Fibroblast of the aortic adventitia (primary cell): ENCODE measurements at places on chromosomes 11 and 22. TPM values are rescaled to one million over a fixed set of nuclear protein-coding genes. Genes with fewer than 3 reads are reported as not detected.

OR4C3 gene
- total RNA-seq = not detected in 2 replicates

MYOD1 gene
- total RNA-seq = not detected in 2 replicates

ADM gene
- 103 and 348 TPM in 2 replicates for total RNA-seq

TRIM29 gene
- not detected in 2 replicates for total RNA-seq

CD6 gene
- total RNA-seq = not detected in 2 replicates

B4GALNT4 gene
- total RNA-seq = 1.5 and 1.9 TPM in 2 replicates

ACR gene
- total RNA-seq = not detected in 2 replicates

DRAP1 gene
- total RNA-seq = 155 and 317 TPM in 2 replicates

CSF2RB gene
- total RNA-seq = 0.81 and 0.98 TPM in 2 replicates

TXN2 gene
- 38.8 and 74.6 TPM in 2 replicates for total RNA-seq

C11orf87 gene
- total RNA-seq = 0.09 TPM in 1 of 2 replicates, not detected in the other

CSNK2A3 gene
- 1.6 and 4.7 TPM in 2 replicates for total RNA-seq

ZNF74 gene
- total RNA-seq = 5.8 and 44.3 TPM in 2 replicates

MOGAT2 gene
- total RNA-seq = not detected in 2 replicates

VPS37C gene
- 9.2 and 13.5 TPM in 2 replicates for total RNA-seq

DNA sequence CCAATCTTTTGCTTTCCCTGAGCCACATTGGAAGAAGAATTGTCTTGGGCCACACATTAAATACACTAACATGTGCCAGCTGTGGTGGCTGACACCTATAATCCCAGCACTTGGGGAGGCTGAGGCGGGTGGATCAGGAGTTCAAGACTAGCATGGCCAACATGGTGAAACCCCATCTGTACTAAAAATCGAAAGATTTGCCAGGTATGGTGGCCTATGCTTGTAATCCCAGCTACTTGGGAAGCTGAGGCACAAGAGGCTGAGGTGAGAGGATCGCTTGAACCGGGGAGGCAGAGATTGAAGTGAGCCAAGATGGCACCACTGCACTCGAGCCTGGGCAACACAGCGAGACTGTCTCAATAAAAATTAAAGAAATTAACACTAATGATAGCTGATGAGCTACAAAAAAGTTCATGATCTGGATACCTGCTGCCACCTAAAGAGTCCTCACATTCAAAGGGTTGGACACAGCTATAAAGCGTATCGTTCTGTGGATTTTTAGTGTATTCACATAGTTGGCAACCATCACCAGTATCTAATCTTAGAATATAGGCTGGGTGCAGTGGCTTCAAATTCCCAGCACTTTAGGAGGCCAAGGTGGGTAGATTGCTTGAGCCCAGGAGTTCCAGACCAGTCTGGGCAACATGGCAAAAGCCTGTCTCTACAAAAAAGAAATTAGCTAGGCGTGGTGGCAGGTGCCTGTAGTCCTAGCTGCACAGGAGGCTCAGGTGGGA is 3.4 kb upstream of the LDHC start:
- DNase-seq = no peak

- no peak for DNase-seq
Measured at GRCh38 chr11:14378171-14378570, 19.2 kb upstream of the RRAS2 start.

DNA sequence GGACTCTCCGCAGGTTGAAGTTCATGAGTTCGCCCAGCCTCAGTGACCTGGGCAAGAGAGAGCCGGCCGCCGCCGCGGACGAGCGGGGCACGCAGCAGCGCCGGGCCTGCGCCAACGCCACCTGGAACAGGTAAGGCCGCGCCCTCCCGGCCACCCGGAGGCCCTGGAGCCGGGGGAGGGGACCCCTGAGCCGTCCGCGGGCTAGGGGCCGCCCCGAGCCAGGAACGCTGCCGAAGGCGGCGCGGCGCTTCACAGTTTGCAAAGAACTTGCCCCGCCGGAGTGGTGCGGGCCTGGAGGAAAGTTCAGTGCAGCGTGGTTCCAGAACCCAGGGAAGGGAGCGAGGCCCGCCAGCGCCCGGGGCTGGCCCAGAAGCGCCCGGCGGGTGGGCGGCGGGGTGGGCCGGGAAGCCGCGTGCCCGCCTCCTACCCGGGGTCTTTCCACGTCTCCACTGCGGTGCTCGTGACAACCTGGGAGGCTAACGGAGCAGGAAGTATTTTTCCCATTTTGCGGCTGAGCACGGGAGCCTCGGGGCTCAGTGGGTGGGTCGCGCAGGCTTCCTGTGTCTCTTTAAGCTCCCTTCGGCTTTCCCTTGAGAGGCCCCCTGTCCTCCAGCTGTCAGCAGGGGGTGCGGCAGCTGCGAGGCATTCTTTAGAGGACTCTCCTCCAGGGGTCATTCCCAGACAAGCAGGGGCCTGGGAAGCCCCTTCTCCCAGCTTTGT is 635 bp downstream of the PRR5 start:
- no peak for DNase-seq

DNA sequence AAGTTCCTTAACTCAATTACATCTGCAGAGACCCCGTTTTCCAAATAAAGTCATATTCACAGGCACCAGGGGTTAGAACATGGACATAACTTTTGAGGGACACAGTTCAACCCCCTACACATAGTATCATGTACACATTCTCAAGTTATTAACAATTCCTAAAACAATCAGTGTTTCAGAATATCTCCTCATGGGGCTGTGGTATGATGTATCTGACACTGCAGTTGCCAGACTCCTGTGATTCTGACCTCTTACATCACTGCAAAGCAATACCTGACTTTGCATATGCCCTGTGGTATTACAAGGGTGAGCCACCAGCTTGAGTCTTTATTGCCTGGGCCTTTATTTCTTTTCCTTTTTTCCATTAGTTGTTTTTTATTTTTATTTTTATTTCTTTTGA is 141.7 kb downstream of the COMMD9 start:
- DNase-seq = no peak

- DNase-seq = no peak
Measured at GRCh38 chr22:31286360-31287255, 5.7 kb downstream of the PIK3IP1 start.

- DNase-seq = peak; percentile 58
Measured at GRCh38 chr22:29689880-29690213, 30.0 kb upstream of the CABP7 start.

- DNase-seq = no peak
Measured at GRCh38 chr11:125382314-125382791, 113.7 kb downstream of the FEZ1 start.

DNA sequence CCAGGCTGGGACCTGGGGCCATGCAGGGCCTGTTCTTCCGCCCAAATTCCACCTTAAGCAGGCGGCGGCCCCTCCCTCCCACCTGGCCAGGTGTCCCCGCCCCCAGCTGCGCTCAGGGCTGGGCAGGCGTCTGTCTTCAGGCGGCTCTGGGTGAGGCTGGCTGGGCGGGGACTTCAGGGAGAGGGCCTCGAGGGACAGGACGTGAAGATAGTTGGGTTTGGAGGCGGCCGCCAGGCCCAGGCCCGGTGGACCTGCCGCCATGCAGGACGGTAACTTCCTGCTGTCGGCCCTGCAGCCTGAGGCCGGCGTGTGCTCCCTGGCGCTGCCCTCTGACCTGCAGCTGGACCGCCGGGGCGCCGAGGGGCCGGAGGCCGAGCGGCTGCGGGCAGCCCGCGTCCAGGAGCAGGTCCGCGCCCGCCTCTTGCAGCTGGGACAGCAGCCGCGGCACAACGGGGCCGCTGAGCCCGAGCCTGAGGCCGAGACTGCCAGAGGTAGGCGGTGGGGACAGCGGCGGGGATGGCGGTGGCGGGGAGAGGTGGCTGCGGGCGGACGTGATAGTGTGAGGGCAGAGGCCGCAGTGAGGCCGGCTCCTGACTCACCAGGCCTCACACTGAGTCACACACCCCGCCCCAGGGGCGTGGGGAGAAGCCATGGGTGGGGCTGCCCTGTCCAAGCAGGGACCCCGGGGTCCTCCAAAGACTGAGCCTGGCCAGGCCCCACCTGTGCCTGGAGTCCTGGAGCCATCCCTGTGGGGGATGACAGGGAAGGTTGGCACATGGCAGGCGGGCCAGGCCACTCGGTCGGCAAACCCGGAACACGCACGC is at the start of gene PKP3:
Gene PKP3, plus strand, starts transcription at position 176 of the 824 bp plus-strand sequence. Its CDS starts 84 bp downstream, at position 260.
- peak; percentile 41 for DNase-seq

DNA sequence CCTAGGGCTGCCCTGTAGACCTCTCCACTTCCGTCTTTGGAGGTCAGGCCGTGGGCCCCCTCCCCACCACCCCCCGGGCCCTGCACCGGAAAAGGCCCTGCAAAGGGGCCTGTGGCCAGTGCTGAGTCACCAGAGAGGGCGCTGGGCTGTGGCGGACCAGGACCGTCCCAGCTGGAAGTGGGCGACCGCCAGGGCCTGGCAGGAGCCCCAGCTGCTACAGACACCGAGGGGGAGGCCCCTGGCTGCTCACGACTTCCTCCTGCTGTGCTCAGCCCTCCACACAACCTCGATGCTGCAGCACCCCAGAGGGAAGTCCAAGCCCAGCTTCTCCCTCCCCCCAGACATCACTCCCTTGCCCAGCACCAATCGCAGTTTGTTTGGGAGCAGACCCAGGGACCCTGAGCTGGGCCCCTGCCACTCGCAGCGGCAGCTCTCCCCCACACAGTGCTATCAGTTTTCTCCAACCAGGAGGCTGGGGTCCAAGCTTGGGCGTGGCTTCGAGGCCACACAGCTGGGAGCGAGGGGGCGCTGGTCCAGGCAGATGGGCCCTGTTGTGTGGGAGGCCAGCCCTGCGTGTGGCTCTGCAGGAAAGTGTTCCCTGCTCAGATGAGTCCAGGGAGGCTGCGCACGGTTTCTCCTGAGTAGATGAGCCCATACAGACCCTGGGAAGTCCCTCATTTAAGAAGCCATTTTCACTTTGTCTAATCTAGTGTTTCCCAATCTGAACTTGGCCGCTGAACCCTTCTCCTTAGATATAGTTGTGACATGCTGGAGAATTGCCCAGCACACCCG is 5.6 kb upstream of the SH3BP1 start:
- DNase-seq = peak; percentile 91

DNA sequence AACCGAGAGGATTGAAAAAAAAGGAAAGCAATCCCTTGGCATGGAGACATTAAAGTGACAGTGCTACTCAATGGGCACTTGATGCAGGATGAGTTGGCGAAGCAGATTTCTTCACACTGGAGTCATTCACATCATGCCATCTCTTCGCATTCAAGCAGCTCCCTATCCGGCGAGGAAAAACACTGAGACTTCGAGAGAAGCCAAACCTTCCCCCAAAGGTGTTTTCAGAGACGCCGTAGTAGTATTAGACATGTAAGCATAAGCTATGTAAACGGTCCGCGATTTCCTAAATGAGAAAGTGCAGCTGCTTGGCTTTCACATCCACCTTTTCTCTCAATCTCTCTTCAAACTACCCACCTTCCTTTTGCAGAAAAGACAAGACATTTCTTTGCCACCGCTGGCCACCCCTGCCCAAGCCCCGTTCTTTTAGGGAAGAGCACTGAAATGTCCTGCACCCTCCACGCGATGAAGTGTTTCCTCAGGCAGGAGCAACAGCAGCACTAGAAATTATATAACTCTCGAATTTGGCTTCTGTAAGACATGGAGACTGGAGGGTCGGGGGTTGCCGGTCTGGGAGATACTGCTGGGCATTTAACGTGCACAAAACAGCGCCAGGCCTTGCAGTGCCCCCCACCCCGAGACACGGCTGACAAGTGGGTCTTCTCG is at the start of gene DLG2:
Gene DLG2, minus strand, starts transcription at position 13 of the 666 bp plus-strand sequence.
- peak; percentile 51 for DNase-seq

GRCh38 chr22:38040953-38041759 is 16.0 kb upstream of the PICK1 start:
- no peak for DNase-seq

- no peak for DNase-seq
Measured at GRCh38 chr22:39598017-39598965, 27.7 kb downstream of the CACNA1I start.

DNA sequence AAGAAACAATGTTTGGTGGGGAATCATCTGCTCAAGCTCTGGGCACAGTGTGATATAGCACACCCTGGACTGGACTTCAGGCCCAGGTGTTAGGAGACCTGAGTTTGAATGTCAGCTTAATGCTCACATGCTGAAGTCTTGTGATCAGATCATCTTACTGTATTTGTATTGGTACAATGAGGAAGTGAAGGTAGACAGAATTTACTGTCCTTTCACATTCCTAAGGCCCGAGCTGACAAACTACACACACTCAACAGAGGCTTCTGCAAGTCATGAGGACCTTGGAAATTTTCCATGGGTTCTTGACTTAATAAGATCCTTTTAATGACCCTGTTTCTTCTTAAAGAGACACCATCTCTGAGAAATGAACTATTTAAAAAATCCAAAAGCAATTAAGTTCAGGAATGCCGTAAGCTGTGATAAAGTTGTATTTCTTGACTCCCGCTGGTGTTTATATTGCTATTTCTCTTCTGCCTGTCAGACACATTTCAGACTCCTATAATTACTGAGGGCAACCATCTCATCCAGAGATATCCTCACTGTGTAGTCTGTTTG is 802.0 kb downstream of the DLG2 start:
- no peak for DNase-seq

DNA sequence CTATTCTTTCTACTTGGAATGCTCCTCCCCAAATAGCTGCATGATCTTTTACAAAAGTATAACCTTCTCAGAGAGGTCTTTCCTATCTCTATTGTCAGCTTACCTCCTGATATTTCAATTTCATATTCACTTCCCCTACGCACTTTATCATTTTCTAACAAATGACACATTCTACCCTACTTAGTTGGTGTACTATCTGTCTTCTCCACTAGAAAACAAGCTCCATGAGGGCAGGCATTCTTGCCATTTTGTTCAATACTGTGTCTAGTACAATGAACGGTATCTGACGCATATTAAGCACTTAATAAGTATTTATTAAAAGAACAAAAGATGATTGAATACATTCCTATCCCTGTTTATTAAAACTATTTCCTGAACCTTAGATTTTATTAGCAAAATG is 96.5 kb upstream of the APOA1 start:
- DNase-seq = no peak

DNA sequence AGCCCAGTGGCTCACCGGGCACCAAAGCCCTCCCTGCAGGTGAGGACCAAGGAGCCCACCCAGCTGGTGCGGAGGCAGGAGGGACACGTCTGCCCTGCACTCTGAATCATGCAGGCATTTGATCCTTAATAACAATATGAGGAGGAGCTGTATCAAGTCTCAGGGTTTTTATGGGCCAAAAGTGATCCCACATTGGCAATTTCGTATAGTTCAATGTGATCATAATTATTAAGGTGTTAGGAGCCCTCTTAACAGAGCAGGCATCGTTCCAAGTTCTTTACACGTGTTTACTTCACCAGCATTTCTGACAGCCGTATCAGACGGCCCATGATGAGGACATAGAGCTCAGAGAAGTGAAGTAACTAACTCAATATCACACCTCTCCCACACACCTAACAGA is 91.9 kb upstream of the PRR5 start:
- no peak for DNase-seq

GRCh38 chr11:34259087-34259486 is 98.7 kb downstream of the ABTB2 start:
- DNase-seq = peak; percentile 25

DNA sequence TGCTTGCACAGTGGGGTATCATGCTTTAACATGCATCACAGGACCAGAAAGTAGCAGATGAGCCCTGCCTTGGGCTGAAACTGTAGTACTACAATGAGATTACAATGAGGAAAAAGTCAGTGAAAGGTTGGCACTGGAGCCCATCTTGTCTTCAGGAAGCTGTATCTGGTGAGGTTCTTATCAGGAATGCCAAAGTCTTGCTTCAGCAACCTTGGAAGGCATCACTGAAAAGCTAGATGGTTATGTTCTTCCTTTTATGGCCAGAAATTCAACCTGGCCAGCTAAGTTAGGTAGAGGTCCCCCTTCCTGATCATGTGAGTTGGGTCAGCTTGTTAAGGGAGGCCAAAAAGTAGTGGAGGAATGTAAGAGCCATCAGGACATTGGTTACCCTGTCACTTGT is 254.0 kb upstream of the FAT3 start:
- DNase-seq = no peak
